ENCODE measurements at places on chromosomes 7 and 10.

DNA sequence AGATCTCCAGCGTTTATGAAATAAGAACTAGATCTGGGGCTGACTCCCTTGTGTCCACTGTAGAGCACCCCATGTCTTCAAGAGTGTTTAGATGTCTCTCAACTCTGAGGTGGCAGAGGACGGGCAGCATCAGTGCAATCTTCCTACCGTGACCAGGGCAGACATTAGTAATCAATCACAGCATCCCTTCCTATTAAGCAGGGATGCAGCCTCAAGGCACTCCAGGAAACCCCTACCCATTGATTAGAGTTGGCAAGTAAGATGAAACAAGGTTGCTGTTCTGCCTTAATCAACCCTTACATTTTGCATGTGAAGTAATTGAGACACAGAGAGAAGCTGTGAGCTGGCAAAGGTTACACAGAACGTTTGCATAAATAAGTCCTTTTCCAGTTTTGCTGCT lies 283.7 kb upstream of the ZMIZ1 start:
- no peak for DNase-seq

DNA sequence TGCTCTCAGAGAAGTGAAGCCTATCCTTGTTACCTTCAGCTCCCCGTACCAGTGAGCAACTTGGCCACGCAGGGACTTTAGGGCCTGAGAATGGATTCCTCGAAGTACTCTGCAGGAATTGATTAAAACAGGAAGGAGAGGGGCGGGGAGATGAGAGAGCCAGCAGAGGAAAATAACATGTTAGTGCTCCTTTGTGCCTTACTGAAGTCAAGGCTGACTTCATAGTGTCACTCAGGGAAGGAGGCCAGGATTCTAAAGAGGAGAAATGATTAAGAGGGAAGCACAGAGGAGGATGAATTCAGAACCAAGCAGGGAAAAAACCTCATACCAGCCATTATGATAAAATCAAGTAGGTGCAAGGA lies 195.6 kb upstream of the RHOBTB1 start:
- DNase-seq = no peak

GRCh38 chr7:101936223-101936610 lies 118.8 kb downstream of the CUX1 start:
- DNase-seq = no peak

- DNase-seq = no peak
Observed at GRCh38 chr7:157001920-157002818, 8.3 kb downstream of the MNX1 start.

DNA sequence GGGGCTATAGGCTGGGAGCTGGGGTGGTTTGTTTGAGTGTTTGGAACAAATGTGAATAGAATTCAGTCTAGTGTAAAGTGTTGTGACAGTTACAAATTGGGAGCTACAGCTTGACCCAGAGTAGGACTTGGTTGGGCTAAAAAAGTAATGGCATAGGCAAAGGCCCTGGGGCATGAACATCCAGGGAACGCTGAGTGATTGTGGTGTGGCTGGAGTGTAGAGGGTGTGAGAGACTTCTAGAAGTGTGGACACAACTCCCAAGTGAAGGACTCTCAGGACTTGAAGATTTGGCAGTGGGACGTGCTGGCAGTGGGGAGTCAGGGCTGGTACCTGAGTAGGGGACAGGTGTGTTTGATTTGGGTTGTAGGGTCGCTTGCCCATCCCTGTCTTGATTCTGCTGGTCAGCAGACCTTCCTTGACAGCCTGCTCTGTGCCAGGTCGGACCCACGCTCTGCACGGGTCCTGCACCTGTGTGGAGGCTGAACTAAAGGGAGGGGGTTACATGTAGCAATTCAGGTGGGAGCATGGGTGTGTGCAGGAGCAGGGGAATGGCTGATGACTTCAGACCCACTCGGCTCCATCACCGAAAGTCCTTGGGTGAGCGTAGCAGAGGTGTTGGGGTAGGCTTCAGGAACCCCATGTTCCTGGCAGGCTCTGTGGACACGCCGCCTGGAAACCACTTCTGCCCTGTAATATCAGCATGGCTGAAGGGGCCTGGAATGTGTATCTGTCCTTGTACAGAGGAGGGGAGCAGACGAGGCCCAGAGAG lies 43.3 kb downstream of the ZMIZ1 start:
- DNase-seq = no peak

DNA sequence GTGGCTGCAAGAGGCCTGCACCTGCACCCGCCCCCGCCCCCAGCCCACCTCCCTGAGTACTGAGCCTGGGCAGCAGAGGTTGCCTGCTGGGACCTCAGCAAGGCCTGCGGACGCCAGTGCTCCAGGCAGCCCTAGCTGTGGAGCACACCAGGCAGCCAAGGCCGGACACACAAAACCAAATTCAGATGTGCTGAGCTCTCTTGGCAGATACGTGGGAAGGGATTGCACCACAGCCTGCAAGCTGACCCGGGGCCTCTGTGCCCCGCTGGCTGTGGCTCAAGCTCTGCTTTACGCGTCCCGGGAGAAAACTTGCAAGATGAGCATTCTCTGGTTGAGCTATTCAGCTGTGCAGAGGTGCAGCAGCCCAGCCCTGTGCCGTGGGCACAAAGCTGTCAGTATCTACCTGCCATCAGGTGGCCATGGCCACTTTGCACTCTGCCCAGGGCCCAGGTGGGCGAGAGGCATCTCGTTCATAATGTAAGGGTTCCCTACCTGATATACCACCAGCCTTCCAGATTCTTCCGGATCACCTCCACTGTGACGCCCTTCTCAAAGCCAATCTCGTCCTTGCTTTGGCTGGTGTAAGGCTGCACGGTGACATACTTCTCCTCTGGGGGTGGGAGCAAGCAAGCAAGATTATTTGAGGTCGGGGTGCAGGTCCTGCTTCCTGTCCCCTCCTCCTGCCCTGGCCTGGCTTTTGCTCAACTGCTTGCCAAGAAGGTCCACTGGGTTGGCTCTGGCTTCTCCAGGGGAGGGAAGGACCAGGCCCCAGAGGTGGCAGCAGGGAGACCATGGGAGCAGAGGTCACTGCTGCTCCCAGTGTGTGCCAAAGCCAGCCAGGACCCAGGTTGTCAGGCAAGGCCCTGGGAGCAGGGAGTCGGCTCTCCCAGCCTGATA lies 123.4 kb downstream of the NEURL1 start:
- DNase-seq = no peak

- DNase-seq = no peak
Observed at GRCh38 chr7:98556288-98556687, 60.8 kb upstream of the NPTX2 start.

GRCh38 chr7:151404216-151405011 lies 5.4 kb downstream of the WDR86 start:
- DNase-seq = no peak

DNA sequence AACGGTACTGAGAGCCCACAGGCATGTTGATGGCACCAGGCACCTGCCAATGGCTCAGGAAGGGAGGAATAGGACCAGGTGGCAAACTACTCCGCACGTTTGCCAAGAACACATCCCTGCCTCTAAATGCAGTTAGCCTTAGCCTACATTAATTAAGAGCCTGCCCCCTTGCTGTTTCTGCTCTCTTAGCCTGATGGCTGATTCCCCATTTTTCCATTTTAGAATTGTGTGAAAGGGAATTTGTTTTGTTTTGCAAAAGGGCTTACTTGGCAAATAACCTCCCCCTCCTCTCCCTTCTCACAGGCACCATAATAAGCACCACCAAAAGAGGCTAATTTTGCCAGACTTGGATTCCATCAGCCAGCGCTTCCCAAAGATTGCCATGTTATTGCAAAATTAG lies 1203.2 kb downstream of the SORCS3 start:
- DNase-seq = no peak

DNA sequence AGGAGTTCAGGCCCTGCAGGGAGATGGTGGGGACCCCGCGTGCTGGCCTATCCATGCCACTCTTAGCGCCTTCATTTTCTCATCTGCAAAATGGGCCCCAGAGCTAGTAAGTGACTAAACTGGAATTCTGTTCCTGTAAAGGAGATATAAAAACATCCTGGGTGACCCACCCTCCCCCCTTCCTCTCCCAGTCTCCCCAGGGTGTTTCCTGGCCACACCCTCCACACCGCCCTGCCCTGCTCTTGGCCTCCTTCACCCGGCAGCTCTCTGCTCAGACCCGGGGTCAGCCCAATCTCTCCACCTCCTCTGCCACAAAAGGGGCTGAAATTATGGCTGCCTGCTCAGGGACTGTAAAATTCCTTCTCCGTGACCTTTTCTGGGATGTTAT lies 70.7 kb downstream of the C10orf105 start:
- no peak for DNase-seq

DNA sequence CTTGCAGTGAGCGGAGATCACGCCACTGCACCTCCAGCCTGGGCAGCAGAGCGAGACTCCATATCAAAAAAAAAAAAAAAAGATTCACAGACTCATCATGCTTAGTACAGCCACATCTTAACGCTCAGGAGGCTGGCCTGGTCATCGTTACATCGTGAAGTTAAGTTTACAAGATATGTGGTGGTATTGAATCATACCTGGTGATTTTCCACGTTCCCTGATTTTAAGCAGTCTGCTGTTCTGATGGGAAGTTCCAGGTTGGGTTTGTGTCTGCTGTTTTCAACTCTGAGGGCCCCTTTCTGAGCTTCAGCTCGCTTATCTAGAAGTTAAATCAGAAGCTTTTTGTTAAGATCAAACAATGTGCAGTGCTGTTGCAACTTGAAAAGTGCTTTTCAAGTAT lies 6.9 kb downstream of the PPP2R2D start:
- DNase-seq = no peak

GRCh38 chr10:89029181-89029580 lies 38.6 kb downstream of the FAS start:
- DNase-seq = no peak

DNA sequence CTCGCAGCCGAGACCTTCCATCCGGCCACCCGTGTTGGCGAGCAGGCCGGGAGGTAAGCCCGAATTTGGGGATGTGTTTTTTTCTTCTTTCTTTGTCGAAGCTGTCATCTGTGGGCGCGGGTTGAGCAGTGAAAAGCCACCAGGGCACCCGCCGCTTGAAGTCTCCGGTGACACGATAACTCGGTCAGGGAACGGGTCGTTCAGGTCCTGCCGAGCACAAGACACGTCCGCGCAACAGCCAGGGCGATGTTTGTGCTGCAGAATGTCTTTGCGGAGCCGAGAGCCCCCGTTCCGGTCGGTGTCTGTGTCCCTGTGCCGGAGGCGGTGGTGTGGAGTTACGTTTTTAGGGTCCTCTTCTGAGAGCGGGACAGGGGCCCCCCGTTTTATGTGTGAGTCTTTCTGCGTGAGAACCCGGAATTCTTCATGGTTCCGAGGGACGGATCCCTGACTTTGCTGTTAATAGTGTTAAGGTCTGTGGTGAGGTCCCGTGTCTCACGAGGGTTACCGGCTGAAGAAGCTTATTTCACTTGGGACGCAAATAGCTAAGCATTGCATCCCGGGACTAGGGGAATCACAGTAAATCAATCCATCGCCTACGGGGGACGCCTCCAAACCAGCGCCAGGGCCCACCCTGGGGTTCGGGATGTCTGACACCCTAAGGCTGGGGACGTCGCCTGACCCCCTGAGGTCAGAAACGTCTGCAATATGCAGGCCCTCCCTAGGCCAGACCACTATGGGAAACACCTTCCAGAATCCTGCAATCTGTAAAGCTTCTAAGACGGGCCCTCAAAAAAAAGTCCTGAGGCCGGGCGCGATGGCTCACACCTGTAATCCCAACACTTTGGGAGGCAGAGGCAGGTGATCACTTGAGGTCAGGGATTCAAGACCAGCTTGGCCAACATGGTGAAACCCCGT lies 99.5 kb downstream of the ELFN1 start:
- no peak for DNase-seq

DNA sequence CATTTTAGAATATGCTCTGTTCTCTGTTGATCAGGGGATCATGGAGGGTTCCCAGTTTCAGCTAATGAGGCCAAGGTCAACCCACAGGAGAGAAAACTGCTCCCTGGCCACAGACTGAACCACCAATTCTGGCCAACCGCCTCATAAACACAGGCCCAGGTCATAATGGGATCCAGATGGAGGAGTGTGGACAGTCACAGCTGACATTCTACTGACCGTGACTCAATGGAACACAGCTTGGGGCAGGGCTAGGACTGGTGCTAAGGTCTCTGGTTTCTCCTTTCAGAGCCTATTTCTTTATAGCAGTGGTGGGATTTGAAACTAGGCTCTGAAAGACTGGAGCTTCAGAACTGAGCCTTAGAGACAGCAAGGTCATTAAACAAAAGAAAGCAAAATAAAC lies 68.3 kb downstream of the HIPK2 start:
- DNase-seq = no peak

- peak; percentile 13 for DNase-seq
Observed at GRCh38 chr10:71212318-71213126, at the start of gene UNC5B. Gene UNC5B, plus strand, starts transcription at chr10:71212570. Its CDS starts 416 bp downstream, at chr10:71212986.

DNA sequence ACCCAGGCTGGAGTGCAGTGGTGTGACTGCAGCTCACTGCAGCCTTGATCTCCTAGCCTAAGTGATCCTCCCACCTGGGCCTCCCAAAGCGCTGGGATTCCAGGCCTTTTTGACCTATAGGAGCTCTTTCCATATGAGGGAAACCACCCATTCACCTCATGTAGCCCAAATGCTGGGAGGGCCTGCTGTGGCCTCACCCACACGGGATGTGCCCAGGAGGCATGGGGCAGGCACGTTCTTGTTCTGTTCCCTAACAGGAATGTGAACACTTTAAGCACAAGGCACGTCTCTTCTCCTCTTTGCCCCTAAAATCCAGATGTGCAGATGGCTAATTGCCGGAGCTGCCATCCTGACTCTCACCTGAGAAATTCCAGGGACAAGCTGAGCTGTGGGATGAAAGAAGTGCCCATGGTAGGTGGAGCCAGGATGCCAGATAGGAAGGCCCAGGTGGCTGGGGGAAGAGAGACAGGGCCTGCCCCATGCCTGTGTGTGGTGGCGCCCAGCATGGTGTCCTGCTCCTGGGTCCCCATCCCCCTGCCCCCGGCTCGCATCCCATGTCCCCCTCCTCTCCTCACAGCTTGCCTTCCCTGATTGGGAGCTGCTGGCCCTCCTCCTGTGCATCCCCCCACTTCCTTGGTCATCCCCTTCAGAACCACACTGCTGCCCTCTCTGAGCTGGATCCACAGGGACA lies 17.3 kb downstream of the CAMK2B start:
- DNase-seq = no peak

GRCh38 chr7:108057951-108058481 lies 55.1 kb upstream of the LAMB1 start:
- DNase-seq = no peak

- DNase-seq = no peak
Observed at GRCh38 chr7:87110778-87111177, 41.5 kb upstream of the DMTF1 start.

DNA sequence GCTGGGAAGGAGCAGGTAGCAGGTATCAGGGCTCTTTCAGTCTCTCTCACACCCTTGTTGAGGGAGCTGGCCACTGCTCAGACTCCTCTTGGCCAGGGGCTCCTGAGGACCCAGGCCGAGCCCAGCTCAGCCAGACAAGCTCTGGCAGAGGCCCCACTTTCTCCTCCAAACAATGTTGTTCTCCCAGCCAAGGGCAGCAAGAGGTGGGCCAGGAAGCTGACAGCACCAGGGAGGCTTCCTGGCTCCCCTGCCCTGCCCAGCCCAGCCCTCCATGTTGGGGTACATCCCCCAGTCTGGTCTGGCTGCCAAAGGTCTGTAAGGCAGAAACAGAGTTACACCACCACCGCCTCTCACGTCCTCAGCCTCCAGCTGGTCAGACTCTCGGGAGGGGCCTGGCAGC lies 33.9 kb upstream of the COL13A1 start:
- DNase-seq = no peak
